ENCODE measurements at places on chromosomes 3 and 15.

DNA sequence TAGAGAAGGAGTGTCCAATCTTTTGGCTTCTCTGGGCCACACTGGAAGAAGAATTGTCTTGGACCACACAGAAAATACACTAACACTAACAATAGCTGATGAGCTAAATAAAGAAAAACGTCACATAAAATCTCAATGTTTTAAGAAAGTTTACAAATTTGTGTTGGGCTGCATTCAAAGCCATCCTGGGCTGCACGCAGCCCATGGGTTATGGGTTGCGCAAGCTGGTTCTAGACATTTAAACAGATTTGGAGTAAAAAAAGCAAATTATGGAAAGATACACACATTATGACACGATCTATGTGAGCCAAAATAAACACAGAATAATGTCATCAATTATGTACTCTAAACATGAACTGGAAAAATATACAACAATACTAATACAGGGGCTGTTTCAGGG, 703.3 kb upstream of the LMCD1 start:
- DNase-seq = no peak

DNA sequence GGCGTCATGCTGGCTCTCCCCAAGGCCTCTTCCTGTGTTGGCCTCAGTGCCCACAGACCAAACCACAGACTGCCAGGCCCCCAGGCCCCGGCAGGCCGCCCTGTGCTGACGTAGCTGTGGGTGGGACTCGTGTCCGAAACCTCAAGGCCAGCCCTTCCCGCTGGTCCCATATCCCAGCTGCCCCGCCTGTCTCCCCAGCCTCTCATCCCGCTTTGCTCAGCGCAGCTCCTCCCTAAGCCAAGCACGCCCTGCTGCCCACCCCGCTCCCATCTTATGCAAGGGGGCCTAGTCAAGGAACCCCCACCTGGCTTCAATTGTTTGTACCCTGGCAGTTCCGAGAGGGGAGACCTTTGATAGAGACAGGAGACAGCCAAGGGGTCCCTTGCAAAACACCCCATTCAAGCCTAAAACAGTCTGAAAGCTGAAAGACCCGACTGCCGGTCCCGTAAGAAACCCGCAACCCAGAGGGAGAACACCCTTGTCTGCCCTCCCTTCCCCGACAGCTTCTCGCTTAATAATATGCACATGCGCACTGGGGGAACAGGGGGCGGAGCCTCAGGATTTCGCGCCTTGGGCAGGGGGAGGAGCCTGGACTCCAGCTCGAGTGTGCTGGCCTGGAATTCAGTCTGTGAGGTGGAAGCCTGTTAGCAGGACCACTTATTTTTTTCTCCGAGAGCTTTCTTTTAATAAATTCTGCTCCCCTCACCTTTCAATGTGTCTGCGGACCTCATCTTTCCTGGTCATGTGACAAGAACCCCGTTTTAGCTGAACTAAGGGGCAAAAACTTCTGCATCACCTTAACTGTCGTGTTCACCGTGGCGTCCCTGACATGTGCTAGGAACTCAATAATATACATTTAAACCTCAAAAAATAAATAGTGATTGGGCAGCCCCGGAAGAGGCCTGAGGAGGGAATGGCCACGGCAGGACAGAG, 17.2 kb downstream of the TNFAIP8L3 start:
- DNase-seq = no peak

GRCh38 chr15:50144341-50145120, 25.5 kb upstream of the ATP8B4 start:
- no peak for DNase-seq

DNA sequence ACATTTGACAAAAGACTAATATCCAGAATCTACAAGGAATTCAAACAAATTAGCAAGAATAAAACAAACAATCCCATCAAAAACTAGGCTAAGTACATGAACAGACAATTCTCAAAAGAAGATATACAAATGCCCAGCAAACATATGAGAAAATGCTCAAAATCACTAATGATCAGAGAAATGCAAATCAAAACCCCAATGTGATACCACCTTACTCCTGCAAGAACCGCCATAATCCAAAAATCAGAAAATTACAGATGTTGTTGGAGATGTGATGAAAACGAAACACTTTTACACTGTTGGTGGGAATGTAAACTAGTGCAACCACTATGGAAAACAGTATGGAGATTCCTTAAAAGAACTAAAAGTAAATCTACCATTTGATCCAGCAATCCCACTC, 79.4 kb downstream of the SNTN start:
- no peak for DNase-seq

DNA sequence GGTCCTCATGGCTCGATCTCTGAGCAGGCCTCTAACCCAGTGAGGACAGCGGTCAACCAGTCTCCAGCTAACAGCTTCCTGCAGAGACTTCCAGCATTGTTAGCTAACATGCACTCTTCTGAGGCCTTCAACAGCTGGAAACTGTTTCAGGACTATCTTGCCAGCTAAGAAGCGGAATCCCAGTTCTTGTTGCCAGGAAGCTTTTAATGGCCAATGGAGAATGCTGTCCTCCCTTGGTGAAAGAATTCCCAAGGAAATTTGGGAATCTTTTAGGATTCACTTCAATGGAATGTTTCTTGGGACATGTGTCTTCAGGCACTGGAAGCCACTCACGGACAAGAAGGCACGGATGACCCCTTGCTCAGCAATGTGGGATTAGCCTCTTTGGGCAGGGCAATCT, 91.7 kb downstream of the CEMIP start:
- DNase-seq = no peak

DNA sequence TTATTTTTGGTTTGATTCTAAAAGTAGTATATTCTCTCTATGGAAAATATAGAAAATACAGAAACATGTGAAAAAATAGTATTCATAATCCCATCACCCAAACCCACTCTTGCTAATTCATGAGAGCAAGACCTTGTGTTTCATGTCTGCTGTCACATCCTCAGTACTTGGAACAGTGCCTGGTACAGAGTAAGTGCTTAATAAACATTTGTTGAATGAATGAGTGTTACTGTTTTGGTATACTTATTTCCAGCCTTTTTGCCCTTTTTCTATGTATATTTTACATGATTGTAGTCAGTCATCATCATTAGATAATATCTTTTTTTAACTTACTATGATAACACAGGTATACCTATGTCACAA, 59.3 kb downstream of the IL16 start:
- DNase-seq = no peak

DNA sequence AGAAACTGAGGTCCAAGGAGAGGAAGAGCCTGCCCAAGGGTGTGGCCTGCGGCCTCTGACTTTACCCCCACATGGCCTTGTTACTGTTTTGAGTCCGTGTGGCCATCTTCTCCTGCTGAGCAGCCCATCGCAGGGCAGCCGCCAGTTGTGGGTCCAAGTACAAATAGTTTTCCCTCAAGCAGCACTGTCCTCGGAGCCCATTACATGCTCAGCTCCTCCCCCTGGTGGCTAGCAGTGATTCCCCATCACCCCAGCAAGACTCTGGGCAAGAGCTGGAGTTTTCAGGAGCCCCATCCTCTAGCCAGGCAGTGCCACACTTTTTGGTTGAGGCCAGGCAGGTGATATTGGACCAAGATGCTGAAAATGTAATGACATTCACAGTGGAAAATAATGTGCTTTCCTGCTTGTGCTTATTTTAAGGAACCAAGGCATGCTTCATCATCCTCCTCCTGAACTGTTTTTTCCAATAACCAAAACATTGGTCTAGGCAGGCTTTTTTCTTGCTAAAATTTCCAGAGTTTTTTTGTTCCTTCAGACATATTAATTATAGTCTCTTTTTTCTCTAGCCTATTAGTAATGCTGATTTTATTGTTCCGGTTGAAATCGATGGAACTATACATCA, 23.2 kb upstream of the VILL start:
- peak; percentile 22 for DNase-seq

- no peak for DNase-seq
Observed at GRCh38 chr3:138097192-138098172, 17.9 kb downstream of the DZIP1L start.

DNA sequence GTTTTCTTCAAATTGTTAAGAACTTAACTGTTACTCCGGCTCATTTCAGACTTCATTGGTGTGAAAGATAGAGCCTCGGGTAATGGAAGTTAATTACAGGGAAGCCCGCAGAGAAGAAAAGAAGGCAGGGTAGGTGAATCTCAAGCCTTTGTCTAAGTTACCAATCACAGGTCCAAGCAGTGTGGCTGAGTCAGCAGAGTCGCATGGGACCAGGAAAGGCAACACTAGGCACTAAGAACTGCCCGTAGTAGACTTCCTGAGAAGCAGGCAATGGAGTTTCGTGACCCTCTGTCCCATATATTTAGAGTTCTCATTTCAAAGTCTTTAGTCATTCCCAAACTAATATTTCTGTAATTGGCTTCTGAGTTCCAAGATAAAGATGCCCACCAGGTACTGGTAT, 122.9 kb upstream of the STT3B start:
- DNase-seq = no peak

DNA sequence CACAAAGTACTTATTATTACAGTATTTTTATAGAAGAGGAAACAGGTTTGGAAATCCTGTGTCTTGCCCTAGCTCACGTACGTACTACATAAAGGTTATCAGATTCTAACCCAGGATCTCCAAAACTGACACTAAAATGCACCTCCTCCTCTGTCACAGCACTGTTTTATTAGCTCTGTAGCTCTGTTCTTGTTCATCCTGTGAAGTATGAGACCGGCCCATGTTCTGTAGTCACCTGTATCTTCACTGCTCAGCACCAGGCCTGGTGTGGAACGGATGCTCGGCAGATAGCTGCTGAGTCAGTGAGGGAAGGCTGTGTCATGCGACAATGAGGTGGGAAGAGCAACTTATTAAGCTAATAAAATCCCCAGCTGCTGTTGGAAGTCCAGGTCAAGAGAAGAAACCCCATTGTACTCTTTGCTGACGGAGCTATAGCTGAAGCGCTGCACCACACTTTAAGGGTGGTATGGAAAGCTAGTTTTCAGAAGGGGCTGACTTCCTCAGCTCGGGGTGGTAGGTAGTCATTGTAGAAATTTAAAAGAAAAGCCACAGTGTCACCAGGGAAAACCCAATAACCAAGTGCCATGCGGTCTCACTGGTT, 22.8 kb downstream of the BCL2A1 start:
- DNase-seq = no peak

DNA sequence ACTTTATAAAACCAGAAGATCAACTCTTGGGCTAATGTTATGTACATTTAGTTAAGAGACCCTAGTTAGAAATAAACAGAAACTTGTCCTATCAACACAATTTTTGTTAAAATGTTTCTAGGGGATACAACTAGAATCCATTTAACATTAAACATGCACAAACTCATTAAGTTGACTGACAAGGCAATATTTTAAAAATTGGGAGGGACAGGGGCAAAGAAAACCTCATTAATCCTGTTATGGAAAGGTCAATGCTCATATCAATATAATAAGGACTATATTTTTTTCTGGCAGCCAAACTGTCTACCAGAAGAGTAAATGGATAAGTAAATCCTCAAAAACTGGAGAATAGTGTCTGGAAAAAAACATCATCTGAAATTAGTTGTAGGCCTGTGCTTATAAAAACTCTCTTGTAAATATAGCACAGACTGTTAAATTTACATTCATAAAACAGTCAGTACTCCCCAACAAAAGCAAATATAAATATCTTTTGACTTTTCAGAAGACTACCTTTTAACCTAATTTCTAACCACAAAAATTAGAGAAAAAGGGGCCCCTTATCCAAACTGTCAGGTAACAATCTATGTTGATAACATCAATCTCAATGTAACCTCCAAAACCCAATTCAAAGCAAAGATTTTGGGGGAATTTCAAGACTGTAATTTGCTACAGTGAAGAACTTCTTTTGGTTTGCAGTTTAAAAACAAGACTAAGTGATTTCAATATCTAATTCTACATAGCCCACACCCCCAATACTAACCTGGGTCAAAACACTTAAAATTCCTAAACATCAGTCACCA, 4.2 kb downstream of the TRA2B start:
- no peak for DNase-seq

DNA sequence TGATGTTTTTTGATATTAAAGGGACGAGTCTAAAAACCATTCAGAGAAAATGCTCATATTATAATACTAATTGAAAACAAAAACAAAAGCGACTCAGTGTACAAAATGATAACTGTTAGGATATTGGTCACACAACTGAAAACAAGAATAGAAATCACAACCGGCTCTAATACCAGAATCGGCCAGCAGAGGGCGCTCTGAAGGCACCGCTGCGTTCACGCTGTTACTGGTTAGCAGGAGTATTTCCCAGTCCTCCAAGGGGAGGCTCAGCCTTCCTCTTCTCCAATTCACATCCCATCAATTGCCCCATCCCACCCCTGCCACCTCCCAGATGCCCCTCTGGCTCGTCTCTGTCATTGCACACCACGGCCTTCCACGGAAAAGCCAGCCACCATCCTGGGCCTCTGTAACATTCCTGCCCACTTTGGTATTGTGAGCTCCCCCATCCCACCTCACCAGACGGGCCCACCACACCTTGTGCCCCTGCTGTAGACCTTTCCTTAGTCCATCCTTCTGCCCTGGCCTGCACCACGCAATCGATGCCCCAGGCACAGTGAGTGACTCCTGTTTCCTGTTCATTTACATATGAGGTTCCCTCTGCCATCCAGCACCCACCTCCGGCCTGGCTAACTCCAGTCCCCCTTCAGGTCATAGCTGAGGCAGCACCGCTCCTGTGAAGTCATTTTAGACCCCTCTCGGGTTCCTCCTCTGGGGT, 8.5 kb downstream of the FAM107A start:
- DNase-seq = peak; percentile 59

DNA sequence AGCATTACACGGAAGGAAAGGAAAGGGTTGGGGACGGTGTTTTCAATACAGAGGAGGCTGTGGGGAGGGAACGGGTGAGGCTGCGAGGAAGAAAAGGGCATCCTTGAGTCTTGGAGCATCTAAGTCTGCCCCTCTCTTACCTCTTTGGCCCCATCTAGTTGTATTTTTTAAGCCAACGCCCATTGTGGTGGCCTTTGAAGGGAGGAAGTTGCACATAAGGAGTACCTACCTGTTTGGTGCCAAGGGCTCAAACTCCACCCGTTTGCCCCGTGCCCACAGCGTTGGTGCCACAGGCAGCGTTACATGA, 146.1 kb upstream of the UMPS start:
- no peak for DNase-seq

GRCh38 chr3:117145677-117146076, 436.1 kb downstream of the TUSC7 start:
- DNase-seq = no peak

- DNase-seq = no peak
Observed at GRCh38 chr3:107913701-107914100, 177.1 kb downstream of the CD47 start.

DNA sequence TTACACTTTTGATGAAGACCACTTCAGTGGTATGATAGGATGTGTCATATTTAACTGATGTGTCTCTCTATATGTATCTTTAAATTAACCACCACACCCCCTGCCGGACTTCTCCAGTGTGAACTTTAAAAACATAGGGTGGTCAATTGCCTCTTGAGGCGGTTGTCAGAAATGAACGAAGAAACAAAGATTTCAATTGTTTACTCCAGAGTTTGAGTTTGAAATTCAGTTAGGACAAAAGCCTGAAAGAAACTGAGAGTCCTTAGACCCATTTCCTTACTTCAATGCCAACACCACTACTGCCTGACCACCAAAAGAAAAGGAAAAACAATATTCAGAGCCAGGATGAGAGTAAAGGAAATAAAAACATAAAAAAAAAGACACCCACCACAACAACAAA, 40.2 kb downstream of the VGLL3 start:
- no peak for DNase-seq

- no peak for DNase-seq
Observed at GRCh38 chr3:14092464-14092863, 32.2 kb downstream of the CHCHD4 start.

GRCh38 chr3:44060164-44060563, 181.5 kb upstream of the TOPAZ1 start:
- no peak for DNase-seq

- DNase-seq = no peak
Observed at GRCh38 chr3:37905987-37906674, 44.5 kb downstream of the CTDSPL start.

Data from activated CD8-positive, alpha-beta memory T cell treated with anti-CD3 and anti-CD28 coated beads for 1 hour (primary cell).